ENCODE measurements at places on chromosomes 7 and 10. TPM values are rescaled to one million over a fixed set of nuclear protein-coding genes. Genes with fewer than 3 reads are reported as not detected.
A peak's percentile ranks its signal among the peaks of the same experiment; 100 is the strongest.

PDE6C gene
- total RNA-seq: not detected

DNA sequence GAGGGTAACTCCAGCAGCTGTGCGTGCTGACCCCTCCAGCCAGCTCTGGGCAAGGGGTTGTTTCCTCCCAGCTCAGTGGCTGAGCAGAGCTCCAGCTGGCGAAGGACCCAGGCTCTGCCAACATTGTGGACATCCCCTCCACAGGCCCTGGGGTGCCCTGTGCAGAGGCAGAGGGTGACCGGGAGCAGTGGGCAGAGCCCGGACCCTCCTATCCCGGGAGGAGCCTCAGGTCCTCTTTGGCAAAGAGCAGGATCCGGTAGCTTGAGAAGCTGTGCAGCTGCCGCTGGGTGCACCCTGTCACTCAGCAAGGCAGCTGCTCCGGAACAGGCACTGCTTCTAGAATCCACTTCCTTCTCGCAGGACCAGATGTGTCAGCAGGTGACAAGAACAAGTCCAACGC is 175.9 kb downstream of the EBF3 start:
- H3K27ac ChIP-seq: no peak overlapping the region
- H3K4me3 ChIP-seq: no peak overlapping the region

GRCh38 chr10:131857156-131858117 is 43.4 kb upstream of the PPP2R2D start:
- H3K4me3 ChIP-seq: no peak overlapping the region
- no peak for DNase-seq
- no peak overlapping the region for H3K27ac ChIP-seq
- H3K4me1 ChIP-seq: no peaks in the 10 kb centered on the region
- H3K27me3 ChIP-seq: no peaks in the 10 kb centered on the region

DNA sequence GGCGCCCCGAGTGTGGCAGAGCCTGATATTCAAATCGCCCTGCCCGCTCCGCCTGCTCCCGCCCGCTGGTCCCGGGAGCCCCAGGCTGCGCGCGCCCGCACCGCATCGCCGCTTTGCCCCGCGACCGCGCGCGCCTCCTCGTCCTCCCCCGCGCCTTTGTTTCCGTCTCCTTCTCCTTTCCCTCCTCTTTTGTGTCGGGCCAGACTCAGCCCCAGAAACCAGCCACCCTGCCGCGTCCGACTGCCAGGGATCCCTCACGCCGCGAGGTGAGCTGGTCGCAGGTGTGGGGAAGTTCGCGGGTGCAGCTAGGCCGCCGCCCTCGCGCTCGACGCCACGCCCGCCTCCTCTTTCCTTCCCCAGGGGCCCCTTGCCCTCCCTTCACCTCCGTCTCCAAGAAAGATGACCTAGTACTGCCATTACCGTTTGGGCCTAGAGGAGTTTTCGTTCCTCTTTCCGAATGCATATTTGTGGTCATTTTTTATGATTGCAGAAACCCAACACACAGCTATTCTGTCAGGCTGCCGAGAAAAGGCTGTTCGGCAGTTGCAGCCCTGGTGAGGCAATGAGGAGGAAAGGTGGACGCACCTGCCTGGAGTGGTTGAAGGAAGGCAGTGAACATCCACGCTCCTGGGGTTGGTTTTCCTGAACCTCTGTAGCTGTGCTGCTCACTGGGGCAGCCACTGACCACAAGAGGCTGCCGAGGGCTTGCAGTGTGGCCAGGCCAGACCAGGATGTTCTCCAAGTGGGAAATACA is 107.3 kb downstream of the SNX10 start:
- no peak overlapping the region for H3K27ac ChIP-seq
- no peaks in the 10 kb centered on the region for H3K36me3 ChIP-seq
- peak overlapping the region; percentile 46 for H3K4me3 ChIP-seq
- peak; percentile 30 for DNase-seq
- no peaks in the 10 kb centered on the region for H3K4me1 ChIP-seq
- no peaks in the 10 kb centered on the region for H3K27me3 ChIP-seq

GRID1 gene
- 0.33 TPM for total RNA-seq

DNA sequence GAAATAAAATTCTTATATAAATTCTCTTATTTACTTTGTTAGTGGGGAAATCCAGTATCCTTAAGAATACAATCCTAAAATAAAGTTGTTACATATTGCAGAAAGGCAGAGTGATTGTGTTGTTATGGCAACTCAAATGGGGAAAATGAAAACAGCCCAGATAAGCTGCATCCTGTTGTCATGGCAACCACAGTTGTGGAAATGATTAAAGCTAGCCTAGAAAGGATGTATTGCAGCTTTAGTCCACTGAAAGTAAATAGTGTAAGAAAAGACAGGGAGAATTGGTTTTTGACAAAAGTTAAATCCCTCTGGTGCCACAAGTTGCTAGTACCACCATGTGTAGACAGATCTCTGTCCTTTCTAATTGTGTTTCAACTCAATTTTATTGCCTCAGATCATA is 43.2 kb downstream of the BTRC start:
- H3K27me3 ChIP-seq: no peaks in the 10 kb centered on the region
- DNase-seq: peak; percentile 69
- H3K36me3 ChIP-seq: no peaks in the 10 kb centered on the region
- peaks cover 2% of the 10 kb centered on the region for H3K4me1 ChIP-seq
- no peak overlapping the region for H3K27ac ChIP-seq
- H3K4me3 ChIP-seq: no peak overlapping the region

TMEM178B gene
- total RNA-seq: under 0.01 TPM

AOAH gene
- not detected for total RNA-seq

DNA sequence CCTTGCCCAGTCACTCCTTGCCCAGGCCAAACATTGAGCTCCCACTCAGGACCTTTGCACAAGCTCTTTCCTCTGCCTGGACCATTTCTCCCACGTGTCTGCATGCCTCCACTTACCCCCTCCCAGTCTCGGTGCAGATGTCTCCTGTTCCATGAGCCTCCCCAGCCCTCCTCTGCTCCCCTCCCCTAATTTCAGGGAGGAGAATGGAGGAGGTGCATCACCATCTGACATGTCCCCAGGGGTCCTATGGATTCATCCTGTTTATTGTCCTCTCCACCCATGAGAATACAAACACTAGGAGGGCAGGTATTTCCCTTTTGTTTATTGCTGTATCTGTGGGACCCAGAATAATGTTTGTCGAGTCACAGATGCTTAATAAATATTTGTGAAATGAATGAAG is 8.6 kb upstream of the GRID2IP start:
- no peak overlapping the region for H3K27ac ChIP-seq
- no peak overlapping the region for H3K4me3 ChIP-seq
- H3K4me1 ChIP-seq: no peaks in the 10 kb centered on the region
- no peaks in the 10 kb centered on the region for H3K27me3 ChIP-seq

GRCh38 chr7:135558337-135558767 is 635 bp downstream of the NUP205 start:
- no peaks in the 10 kb centered on the region for H3K36me3 ChIP-seq
- peak; percentile 56 for DNase-seq
- peak overlapping the region; percentile 91 for H3K27ac ChIP-seq
- H3K27me3 ChIP-seq: no peaks in the 10 kb centered on the region

SYT15B gene
- not detected for total RNA-seq

DNA sequence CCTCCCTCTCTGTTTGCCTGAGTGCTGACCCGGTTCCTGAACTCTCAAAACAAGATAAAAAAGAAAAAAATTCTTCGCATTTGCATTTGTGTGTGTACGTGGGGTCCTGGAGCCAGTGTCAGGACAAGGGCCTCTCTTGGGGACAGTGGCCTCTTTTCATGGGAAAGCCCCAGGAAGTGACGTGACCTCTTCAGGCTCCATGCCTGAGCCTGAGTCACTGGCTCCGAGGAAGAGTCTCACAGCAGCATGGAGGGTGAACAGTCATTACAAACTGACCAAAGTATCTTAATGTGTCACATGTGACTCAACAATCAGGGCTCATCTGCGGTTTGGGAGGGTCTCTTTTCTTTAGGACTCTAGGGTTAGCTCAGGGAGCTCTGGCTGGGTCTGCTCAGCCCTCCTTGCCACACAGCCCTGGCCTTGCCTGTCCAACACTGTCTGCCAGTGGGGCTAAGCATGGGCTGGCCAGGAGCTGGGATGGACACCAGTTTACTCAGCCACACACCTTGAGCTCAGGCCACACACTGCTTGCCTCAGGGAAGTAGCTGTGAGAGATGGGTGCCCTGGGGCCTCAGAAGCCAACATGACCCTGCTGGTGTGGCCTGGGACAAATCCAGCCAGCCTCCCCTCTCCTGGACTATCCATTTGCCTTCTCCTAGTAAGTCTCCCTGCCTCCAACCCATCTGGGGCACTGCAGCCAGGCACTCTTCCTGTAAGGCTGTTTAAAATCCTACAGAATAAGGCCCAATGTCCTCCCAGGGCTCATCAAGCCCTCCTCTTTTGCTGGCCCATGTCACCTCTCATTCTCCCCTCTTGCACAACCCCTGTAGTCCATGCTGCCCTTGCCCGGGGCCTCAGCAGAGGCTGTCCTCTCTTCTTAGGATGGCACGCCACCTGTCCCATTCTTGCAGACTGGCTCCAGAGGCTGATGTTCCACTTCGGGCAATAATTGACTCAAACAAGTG is 10.5 kb downstream of the TMEM273 start:
- H3K27ac ChIP-seq: peak overlapping the region; percentile 73
- peaks cover 4% of the 10 kb centered on the region for H3K27me3 ChIP-seq
- H3K4me1 ChIP-seq: peaks cover 16% of the 10 kb centered on the region
- no peak overlapping the region for H3K4me3 ChIP-seq
- DNase-seq: peak; percentile 54
- no peaks in the 10 kb centered on the region for H3K36me3 ChIP-seq

ICA1 gene
- total RNA-seq: under 0.01 TPM

CHST12 gene
- total RNA-seq: 3.5 TPM

MYH16 gene
- not detected for total RNA-seq

DNA sequence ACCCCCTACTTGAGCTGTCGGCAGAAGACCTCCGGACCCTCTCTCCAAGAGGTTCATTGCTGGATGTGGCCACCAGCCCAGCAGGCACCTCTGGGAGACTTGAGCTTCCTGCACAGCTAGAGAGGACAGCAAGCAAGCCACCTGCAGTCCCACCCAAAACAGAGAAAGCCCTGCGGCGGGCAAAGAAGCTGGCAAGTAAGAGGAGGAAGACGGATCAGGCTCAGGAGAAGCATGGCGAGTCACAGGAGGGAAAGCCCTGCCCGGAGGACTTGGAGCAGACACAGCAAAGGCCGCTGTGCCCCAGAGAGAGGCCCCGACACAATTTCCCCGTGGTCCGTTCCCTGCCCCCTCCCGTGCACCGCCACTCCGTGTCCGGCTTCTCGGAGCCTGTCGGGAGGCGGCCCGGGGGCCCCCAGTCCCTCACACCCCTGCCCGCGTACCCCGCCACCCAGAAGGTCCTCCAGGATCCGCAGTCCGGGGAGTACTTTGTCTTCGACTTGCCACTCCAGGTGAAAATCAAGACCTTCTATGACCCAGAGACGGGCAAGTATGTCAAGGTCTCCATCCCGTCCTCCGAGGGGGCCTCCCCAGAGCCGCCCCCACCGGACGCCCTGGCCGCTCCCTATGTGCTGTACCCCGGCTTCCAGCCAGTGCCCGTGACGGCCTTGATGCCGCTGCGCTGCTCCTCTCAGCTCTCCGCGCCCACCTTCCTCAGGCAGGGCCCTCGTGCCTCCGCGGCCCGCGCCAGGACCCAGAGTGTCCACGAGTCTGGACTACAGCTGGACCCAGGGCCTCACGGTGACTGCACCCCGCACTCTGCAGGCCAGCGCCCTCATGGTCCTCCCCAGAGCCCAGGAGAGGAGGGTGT is 27.2 kb downstream of the C10orf71 start:
- no peak for DNase-seq
- H3K4me1 ChIP-seq: no peaks in the 10 kb centered on the region
- H3K27ac ChIP-seq: no peak overlapping the region
- H3K27me3 ChIP-seq: no peaks in the 10 kb centered on the region

DNA sequence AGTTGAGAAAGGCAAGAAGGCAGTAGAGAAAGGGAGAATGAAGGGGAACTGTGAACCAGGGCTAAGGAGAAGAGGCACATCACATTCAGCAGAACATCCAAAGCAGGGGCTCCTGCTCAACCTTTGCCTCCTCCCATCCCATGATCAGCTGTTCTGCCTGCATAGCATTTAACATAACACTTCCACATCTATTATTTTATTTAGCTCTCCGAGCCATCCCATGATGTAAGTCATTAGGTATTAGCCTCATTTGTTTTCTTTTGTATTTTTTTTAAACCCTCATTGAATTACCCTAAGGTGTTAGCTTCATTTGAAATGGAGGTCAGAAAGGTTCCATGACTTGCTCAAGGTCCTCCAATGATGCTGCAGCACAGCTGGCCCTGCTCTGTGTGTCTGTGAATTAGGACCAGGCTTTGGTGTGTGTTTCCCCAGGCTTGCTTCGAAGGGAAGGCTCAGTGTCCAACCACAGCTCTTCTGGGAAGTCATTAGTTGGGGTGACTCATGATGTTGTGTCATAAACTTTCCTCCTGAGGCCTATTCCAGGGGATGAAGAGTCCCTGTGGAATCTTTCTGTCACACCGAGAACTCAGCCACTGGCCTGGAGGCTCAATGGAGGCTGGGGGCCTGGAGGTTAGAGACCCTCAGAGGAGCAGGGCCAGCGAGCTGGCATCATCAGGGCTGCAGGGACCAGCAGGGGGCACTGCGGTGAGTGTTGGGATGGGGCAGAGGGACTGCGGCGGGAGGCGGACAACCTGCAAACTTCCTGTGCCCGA is 16.5 kb downstream of the NPFFR1 start:
- H3K36me3 ChIP-seq: no peaks in the 10 kb centered on the region
- H3K27me3 ChIP-seq: no peaks in the 10 kb centered on the region
- peak; percentile 97 for DNase-seq
- H3K4me3 ChIP-seq: no peak overlapping the region

DNA sequence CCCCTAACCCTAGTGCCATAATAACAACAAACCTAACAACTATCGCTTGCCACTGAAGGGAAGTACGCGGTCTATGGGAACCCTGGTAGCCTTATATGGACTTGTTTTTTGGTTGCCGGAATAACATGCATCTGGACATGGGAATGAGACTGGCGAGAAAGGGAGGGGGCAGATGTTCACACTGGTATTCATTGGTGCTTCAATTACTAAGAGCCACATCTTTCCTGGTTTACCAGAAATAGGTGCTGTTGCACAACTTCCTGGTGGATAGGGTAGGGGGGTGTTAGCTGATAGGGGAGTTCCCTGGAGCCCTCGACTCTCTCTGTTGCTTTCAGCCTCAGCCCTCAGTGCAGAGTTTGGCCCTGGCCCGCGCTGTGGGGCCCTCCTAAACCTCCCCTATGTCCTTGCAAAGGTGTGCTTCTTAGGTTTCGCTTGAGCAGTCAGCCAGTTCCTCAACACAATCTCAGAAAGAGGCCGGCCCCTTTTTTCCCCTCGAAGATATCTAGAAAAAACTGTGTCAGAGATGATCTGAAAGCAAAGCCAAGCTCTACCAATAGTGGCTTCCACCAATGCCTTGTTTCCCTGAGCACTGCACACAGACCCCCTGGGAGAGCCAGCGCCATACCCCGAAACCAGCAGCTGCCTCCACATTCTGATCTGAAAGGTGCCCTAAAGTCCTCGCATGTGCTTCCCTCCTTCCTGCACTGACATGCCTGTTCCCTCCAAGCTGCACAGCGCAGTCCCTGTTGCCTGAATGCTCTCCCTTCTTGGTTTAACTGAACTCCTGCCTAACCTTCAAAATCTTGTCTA is 13.5 kb downstream of the TBXAS1 start:
- H3K27ac ChIP-seq: no peak overlapping the region
- H3K4me3 ChIP-seq: no peak overlapping the region
- H3K4me1 ChIP-seq: no peaks in the 10 kb centered on the region
- H3K36me3 ChIP-seq: no peaks in the 10 kb centered on the region

GRCh38 chr10:93913706-93914105 is 19.9 kb downstream of the SLC35G1 start:
- H3K27ac ChIP-seq: no peak overlapping the region
- H3K4me3 ChIP-seq: no peak overlapping the region
- no peak for DNase-seq
- no peaks in the 10 kb centered on the region for H3K27me3 ChIP-seq
- H3K4me1 ChIP-seq: no peaks in the 10 kb centered on the region

GRCh38 chr10:21195252-21195651 is 298.1 kb upstream of the NEBL start:
- H3K27ac ChIP-seq: no peak overlapping the region
- H3K4me1 ChIP-seq: no peaks in the 10 kb centered on the region
- H3K27me3 ChIP-seq: no peaks in the 10 kb centered on the region
- DNase-seq: no peak
- H3K4me3 ChIP-seq: no peak overlapping the region
- H3K36me3 ChIP-seq: no peaks in the 10 kb centered on the region
